Activated CD8-positive, alpha-beta T cell treated with anti-CD3 and anti-CD28 coated beads, Interleukin-2, amount 10 ng/mL, durations not matched to agents 7 days and 5 days (primary cell): ENCODE measurements at places on chromosomes 5 and 9.

DNA sequence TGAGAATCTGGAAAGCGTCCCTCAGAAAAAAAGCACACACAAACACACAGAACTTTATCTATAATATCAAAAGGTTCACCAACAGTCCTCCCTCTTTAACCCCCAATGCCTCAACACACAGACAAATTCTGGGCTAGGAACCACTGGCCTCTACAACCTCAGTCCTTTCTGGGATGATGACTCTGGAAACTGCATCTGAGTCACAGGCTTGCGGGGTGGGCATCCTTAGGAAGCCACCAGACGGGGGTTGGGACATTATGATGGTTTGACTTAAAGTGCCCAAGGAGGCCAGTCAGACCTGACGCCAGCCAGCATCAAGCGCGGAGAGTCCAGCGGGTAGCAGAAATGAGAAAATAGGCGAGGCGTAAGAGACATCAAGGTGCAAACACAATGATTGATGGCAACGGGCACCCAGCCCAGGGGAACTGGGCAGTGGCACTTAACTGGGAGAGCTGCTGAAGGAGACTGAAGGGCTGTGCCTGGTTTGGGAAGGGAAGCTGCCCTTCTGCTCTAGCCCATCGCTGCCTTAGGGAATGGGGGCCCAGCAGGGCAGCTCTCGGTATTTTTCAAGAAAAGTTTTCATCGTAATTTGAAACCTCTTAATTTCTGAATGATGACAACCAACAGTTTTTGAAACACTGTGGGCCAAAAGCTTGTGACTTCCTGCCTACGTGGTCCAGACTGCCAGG, 20.7 kb downstream of the SPRY4 start:
- no peak for DNase-seq

GRCh38 chr9:83116026-83116425, 53.1 kb upstream of the RASEF start:
- DNase-seq = no peak

GRCh38 chr5:54754878-54755277, 230.5 kb downstream of the ESM1 start:
- DNase-seq = no peak

GRCh38 chr5:175860531-175861045, 10.8 kb upstream of the CPLX2 start:
- no peak for DNase-seq

GRCh38 chr5:66338828-66339227, 194.7 kb downstream of the SREK1 start:
- DNase-seq = no peak

DNA sequence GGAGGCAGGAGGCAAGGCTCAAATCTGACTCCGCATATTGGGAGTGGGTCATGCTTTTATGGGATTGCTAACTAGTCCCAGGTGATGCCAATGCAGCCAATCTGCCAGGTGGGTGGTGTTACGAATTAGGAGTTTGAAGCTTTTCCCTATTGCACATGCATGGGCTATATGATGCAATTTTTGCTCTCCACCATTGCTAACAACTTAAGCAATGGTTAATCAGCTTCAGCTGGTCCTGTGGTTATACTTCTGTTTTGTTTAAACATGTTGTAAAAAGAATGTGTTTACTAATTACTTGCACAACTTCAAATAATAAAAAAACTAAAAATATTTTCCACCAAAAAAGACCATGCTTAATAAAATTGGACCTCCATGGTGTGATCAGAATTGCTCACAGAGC, 55.7 kb downstream of the SHC3 start:
- DNase-seq = no peak
